ENCODE measurements at places on chromosomes 5 and 9.

DNA sequence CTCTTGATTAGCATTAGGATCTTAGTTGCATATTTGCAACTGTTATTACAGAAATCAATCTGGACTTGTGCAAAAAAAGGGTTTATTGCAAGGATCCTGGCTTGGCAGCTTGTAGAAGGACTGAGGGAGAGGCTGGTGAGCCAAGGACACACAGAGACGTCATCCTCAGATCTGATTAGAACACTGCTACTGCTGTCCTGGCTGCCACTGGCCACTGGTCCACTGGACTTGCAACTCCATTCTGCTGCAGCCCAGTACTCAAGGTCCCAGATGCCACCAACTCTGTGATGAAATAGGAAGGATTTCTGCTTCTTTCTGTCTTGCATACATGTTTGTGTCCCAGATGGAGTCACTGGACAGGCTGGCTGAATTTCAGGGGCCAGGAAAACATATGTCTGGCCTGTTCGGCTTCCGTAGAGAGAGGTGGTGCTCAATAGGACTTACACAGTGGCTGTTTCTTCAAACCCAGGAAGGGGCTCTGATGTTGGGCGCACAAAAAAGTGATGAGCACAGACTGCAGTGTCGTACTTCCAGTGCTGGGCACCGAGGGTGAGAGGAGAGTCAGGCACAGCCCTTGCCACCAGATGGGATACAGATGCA, 68.9 kb upstream of the SH3PXD2B start:
- DNase-seq: no peak

DNA sequence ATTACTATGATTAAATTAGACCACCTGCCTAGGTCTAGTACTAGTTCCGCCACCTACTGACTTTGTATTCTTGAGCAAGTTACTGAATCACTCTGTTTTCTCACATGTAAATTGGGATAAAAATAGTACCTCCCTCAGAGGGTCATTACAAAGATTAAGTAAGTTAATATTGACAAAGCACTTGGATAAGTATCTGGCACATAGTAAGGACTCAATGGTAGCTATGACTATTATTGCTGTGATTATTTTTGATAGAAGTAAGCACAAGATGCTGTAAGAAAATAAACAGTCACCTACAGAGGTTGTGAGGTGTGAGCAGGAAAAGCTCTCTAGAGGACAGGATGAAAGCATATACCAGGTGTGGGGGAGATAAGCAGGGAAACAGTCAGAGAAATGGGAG, 173.1 kb upstream of the PAPPA start:
- DNase-seq: no peak

- DNase-seq: no peak
These were observed 35.5 kb upstream of the ANXA2R start for GRCh38 chr5:43075319-43076293.

DNA sequence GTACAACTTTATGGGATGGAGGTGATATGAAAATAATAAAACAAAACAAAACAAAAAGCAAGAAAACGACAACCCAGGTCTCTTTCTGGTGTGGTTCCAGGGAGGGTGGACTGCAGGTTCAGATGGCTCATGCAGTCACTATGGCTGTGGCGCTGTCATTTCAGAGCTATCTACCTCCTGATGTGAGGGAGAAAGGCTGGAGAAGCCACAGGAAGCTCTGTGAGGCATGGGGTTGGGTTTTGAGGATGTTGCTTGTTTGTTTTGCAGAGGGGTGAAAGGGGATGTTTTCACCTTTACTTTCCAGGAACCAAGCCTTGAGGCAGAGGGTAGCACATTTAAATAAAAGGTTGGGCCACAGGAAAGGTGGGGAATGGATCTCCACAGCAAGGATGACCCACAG, 18.7 kb downstream of the NIPAL4 start:
- no peak for DNase-seq

- no peak for DNase-seq
These were observed 90.1 kb downstream of the ADAMTS6 start for GRCh38 chr5:65391591-65391990.

- peak; percentile 46 for DNase-seq
These were observed 141.4 kb downstream of the LRRC70 start for GRCh38 chr5:62720031-62720441.

GRCh38 chr9:104868687-104869404, 59.1 kb downstream of the ABCA1 start:
- DNase-seq: peak; percentile 78

DNA sequence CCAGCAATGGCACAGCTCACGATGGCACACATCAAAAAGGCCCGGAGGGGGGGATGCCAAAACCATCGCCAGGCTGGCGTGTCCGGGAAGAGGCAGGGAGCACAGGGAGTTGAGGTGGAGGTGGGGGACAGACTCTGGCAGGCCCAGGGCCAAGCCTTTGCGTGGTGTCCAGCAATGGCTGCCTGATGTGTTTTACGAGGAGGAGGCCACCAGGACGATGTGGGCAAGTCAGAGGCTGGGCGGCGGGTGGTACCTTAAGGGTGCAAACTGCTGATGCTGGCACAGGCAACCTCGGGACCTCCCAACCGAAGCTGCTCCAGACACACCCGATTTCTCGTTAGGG, 4.7 kb downstream of the VAV2 start:
- DNase-seq: no peak

- DNase-seq: no peak
These were observed 150.0 kb upstream of the IRX2 start for GRCh38 chr5:2901511-2901910.

DNA sequence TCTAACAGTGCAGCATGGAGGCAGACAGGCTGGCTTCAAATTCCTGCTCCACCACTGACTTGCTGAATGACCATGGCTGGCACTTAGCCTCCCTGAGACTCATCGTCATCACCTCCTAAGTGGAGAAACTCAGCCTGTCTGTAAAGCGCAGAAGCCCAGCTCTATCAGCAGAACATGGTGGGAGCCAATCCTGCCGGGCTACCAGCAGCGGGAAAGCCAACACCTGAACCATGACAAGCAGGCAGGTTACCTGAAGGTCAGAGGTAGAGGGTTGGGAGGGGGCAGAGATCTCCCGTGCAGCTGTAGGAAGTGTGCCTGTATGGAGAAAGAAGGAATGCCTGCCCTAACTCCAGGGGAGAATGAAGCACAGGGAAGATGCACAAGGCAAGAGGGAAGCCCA, 72.6 kb upstream of the LRRTM2 start:
- DNase-seq: no peak

DNA sequence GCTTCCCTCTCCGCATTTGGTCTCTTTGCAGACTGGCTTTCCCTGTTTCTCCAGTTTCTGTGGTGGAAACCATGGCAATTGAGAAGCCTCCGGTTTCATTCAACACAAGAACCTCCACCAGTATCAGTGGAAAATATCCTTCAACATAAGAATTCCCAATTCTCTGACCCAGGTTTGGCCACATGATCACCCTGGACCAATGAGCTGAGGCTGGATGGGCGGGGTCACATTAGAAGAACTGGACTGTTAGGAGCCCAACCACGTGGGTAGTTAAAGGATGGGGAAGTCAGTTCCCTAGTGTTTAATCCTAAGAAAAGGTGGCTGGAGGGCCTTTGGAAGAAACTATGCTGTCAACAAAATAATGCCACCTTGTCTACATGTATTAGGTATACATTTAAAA, 336.3 kb downstream of the DMRT2 start:
- DNase-seq: no peak

DNA sequence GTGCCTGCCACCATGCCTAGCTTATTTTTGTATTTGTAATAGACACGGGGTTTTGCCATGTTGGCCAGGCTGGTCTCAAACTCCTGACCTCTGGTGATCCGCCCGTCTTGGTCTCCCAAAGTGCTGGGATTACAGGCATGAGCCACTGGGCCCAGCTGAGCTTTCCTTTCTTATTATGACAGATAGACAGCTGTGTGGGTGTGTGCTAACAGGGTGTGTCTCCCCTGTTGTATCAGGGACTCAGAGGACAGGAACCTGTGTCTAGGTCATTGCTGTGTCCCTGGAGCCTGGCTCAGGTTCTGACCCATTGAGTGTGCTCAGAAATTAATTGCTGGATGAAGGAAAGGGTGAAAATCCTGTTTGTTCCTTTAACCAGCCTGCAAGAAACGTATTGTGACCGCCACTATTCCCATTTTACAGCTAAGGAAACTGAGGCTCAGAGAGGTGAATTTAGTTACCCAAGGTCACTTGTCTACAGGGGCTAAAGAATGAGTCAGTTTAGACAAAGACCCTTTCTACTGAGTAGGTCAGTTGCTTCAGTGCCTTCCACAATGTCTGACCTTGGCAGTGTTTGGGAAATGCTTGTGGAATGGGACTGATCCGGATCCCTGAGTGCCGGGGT, 16.8 kb downstream of the NCS1 start:
- no peak for DNase-seq

DNA sequence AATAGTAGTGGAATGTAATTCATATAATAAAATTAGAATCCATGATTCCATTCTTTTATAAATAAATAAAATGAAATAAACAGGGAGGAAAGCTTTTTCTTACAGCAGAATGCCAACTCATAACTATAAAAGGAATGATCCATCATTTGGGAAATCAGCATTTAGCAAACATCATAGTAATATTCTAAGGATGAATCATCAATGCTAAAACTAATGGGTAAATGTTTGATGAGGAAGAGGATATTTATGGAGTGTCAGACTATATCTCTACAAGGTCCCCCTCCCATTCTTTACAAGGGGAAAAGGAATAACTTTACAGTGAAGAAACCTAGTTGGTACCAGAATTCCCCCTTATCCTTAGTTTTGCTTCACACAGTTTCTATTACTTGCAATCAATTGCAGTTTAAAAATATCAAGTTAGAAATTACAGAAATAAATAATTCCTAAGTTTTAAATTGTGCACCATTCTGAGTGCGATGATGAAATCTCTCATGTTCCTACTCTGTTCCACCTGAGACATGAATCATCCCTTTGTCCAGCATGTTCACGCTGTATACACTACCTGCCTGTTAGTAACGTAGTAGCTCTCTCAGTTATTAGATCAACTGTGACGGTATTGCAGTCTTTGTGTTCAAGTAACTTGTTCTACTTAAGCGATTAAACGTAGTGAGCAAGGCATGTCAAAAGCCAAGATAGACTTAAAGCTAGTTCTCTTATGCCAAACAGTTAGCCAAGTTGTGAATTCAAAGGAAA, 14.2 kb upstream of the JAKMIP2 start:
- DNase-seq: no peak

- DNase-seq: no peak
These were observed 472.9 kb downstream of the PDE4D start for GRCh38 chr5:59420596-59420995.

- DNase-seq: no peak
These were observed 229.9 kb upstream of the MAP3K1 start for GRCh38 chr5:56585461-56585860.

- no peak for DNase-seq
These were observed 74.6 kb upstream of the HSPA9 start for GRCh38 chr5:138649775-138650174.

DNA sequence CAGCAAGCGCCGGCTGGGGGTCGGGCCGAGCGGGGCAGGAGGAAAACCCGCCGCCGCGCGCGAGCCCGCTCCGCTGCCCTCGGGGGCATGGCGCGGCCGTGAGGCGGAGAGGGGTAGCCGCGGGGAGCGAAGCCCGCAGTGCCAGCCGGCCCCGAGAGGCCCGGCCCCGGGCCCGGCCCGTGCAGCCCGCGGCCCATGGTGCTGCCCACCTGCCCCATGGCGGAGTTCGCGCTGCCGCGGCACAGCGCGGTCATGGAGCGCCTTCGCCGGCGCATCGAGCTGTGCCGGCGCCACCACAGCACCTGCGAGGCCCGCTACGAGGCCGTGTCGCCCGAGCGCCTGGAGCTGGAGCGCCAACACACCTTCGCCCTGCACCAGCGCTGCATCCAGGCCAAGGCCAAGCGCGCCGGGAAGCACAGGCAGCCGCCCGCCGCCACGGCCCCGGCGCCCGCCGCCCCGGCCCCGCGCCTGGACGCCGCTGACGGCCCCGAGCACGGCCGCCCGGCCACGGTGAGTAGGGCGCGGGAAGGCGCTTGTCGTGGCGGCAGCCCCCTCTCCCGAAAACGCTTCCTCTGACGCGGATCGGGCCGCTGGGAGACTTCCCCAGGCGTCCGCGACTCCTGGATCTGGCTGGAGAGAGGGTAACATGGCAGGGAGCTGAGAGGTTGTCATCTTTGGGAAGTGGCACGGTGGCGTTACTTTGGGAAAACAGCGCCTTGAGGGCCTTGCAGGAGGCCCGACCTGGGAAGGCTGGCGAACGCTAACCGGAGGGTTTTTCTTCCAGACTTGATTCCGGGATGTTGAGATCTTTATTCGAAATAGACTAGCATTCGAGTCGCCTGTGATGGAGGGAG, 523 bp downstream of the MAML1 start:
- DNase-seq: peak; percentile 49

DNA sequence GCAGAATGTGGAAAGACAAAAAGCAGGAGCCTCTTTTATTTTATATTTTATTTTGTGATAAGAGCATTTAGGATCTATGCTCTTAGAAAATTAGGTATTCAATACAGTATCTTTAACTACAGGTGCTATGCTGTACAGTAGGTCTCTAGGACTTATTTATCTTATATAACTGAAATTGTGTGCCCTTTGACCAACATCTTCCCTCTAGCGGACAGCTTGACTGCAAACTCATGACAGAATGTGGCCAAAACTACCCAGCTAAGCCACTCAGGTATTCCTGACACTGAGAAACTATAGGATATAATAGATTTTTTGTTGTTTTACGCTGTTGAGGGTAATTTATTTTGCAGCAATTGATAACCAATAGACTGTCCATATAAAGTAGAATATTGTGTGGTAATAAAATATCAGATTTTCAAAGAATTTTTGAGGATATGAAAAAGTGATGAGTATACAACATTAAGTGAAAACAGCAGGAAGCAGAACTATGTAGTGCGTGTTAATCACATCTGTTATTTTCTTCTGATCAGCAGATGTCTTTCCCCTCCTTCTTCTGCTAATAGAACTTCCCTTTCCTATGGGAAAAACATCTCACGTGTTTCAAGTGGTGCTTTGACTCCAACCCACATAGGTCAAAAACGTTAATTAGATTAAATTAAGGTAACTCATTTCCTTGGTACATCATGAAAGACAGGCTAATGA, 69.9 kb upstream of the SELENOP start:
- no peak for DNase-seq

DNA sequence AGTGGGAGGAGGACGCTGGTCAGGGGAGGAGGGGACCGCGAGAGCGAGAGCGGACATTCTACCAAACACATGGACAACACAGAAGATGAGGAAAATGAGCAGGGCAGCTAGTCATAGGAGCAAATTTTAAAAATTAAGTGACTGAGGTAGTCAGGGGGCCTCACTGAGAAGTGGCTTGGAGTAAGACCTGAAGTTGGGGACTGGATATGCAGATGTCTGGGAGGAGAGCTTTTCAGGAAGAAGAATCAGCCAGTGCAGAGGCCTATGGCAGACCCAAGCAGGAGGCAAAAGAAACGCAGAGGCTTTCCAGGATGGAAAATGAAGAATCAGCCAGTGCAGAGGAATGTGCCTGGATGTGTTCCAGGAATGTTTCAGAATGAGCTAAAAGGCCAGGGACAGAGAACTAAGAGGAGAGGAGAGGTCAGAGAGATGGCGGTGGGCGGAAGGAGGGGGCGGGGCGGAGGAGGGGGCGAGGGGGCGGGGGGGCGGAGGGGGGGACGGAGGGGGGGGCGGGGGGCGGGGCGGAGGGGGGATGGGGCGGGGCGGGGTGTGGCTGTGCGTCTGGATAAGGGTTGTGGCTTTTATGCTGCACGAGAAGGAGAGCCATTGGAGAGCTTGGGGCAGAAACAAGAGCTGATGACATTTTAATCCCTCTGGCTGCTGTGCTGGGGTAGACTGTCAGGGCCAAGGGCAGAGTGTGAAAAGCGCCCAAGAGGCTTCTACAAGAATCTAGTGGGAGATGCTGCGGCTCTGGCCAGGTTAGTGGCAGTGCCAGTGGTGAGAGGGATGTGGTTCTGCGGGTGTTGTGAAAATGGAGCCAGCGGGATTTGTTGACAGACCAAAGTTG, 129.6 kb downstream of the KCNIP1 start:
- peak; percentile 93 for DNase-seq
